Aortic smooth muscle cell (primary cell): ENCODE measurements at places on chromosomes 1 and 21. TPM values are rescaled to one million over a fixed set of nuclear protein-coding genes. Genes with fewer than 3 reads are reported as not detected.

C1orf198 gene
- 50.5 and 87.2 TPM in 2 replicates for total RNA-seq

GBP4 gene
- 0.31 and 0.53 TPM in 2 replicates for total RNA-seq

LMX1A gene
- not detected in 2 replicates for total RNA-seq

RYR2 gene
- total RNA-seq, result not detected in 2 replicates

FNDC10 gene
- 0.79 and 0.87 TPM in 2 replicates for total RNA-seq

IL22RA1 gene
- 0.13 and 0.25 TPM in 2 replicates for total RNA-seq

PDE4B gene
- total RNA-seq, result 37.2 and 127 TPM in 2 replicates

OR2M3 gene
- not detected in 2 replicates for total RNA-seq

RHBG gene
- not detected in 2 replicates for total RNA-seq

TTLL7 gene
- total RNA-seq, result 10.4 and 17.8 TPM in 2 replicates

HTR6 gene
- 0.06 and 0.13 TPM in 2 replicates for total RNA-seq

MIB2 gene
- 43.3 and 58.3 TPM in 2 replicates for total RNA-seq

LCE1E gene
- total RNA-seq, result not detected in 2 replicates

FAM177B gene
- total RNA-seq, result not detected in 2 replicates

IQCC gene
- total RNA-seq, result 2.1 and 2.5 TPM in 2 replicates
